ENCODE measurements at places on chromosomes 7 and 10.

DNA sequence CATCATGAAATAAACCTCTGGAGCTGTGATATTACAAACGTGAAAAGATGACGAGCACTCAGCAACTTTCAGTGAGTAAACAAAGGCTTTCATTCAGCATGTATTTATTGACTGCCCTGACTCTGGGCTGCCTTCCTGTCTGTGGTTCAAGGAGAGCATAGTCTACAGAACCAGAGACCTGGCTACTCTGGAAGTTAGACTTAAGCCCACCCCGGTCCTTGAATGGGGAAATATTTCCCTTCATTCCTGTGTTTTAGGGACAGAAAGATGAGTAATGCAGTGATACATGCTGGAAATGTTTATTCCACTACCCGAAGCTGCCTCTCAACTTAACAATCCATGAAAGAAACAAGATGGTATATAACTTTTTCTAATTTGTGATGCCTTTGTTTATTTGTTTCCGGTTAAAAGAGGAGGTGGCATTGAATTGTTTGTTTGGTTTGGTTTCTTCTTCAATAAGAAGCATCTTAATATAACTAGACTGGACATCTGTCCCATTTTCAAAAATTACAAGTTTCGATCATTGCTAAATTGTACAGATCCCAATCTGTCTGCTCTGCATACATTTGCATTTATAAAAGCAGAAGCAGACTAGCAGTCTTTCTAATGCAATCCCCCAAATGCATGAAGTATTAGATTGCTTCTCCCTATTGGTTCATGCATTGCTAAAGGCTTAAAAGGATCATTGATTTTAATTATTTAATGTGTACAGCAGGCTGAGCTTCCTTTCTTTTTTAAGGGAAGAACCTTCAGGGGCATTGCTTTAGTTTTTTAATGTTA is 57.7 kb downstream of the TRUB1 start:
- no peak for DNase-seq

- DNase-seq = no peak
Measured at GRCh38 chr10:113097036-113097435, 147.0 kb downstream of the TCF7L2 start.

- DNase-seq = no peak
Measured at GRCh38 chr10:48451969-48452878, 145.7 kb downstream of the MAPK8 start.

GRCh38 chr7:47336472-47337425 is 245.2 kb downstream of the TNS3 start:
- no peak for DNase-seq

DNA sequence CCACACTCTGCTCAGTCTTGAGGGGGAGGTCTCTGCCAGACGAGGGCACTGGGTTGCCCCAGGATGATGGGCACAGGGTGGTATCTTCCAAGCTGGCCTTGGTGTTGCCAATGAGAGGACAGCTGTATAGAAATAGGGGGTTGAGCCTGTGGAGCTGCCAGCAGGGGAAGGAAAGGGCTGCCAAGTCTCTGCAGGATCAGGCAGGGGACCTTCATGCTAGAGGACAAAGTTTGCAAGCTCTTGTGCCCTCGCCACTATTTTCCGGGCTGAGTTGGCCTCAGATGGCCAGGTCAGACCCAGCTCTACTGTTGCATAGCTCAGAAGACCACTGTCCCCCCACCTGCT is 68.7 kb downstream of the ARHGAP22 start:
- DNase-seq = no peak

DNA sequence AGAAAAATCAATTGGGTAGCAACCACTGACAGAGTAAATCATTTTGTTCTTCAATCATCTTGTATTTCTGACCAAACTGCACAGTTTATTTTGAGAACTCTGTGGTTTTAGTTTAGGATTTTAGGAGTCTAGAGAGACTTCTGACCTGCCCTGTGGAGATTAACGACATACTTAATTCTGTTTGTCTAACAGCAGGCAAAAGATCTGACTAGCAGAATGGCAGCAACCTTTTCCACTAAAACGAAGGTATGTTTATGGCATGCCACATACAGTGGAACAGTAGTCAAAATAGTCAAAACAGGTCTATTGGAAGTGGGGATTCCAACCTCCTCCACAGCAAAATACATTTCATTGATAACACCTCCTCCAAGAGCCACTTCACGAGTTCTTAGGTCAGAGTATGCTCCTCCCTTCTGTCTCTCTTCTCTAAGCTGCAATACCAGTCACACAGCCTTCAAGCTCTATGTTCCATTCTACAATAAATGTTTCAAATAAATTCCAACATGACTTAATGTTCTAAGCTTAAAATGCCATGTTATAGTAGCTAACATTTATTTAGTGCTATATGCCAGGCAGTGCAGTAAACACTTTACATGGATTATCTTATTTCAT is 34.4 kb downstream of the NRCAM start:
- DNase-seq = no peak

- no peak for DNase-seq
Measured at GRCh38 chr7:151175793-151176311, 8.4 kb upstream of the GBX1 start.

DNA sequence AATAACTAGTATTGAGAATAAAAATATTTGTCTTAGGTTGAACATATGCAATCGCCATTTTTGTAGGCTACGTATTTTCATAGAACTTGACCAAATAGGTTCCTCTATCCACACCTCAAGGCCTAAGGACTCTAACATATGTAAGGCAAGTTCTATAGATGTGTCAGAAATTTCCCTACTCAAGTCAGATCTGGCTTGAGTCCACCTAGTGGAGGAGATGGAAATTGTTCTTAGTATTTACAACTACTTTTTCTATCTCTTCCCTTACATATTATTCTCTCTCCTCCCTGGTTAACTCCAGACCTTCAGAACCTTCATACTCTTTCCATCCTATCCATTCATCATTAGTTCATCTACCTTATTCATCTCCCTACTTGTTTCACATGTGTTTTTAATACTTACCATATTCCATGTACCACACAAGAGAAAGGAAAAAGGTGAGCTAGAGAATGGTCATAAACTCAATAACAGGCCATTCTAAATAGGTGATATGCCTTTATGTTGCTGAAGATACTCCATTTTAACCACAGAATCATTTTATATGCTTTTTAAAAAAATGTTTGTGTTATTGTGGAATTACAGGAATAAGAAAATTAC is 174.5 kb upstream of the HDAC9 start:
- no peak for DNase-seq

DNA sequence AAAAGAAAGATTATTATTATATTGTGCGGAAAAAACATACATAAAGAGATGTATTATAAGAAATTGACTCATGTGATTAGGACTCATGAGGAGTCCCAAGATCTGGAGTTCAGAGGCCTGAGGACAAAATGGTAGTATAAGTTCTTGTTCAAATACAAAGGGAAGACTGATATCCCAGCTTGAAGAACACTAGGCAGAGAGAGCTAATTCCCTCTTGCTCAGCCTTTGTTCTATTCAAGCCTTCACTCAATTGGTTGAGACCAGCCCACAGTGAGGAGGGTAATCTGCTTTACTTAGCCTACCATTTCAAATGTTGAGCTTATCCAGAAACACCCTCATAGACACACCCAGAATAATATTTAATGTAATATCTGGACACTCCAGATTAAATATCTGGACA is 1683.8 kb downstream of the REEP3 start:
- no peak for DNase-seq

GRCh38 chr10:49172061-49172776 is 16.0 kb downstream of the TMEM273 start:
- no peak for DNase-seq

DNA sequence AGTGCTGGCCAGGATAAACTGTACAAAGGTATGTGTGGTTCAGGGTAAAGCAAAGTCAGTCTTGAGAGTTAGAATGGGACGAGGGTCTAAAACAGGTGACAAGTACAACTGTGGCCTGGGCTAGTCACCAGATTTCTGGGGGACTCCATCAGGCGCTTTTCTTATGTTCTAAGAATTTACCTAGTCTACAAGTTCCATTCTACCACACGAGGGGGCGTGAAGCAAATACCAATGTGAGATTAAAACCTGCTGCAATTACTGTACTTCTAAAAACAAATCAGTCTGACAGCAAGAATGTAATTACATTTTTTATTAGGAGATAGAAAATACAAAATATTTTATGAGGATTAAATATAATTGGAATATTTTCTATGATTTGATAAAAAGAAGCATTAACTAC is 146.5 kb downstream of the ALOX5 start:
- no peak for DNase-seq

GRCh38 chr7:114928060-114928459 is 6.2 kb downstream of the MDFIC start:
- no peak for DNase-seq

GRCh38 chr10:121911421-121911697 is 16.5 kb downstream of the ATE1 start:
- DNase-seq = no peak

DNA sequence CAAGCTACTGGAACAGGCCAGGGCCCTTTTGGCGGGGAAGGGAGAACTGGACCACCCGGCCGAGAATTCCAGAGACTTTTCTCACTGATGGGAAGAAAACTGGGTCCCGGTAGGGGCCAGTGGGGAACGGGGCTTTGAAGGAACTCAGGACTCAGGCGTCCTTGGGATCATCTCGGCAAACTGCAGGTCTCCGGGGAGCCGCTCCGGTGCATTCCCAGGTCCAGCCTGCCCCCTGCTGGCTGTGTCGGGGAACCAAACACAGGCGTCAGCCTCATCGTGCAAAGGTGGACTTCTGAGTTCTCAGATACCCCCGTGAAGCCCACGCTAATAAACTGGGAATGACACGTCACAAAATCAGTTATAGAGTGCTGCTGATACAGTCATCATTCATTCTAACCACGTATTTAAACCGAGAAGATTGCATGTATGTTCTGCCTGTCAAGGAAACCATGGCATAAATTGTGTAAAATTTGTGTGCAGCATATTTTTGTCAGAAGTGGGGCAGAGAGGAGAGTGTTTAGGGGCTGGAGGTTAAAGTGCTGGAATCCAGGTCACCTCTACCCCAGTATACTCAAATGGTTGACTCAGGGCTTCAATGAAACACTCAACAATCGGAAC is 76.1 kb upstream of the CPXM2 start:
- no peak for DNase-seq

- DNase-seq = no peak
Measured at GRCh38 chr10:46239247-46239646, 47.5 kb upstream of the ANTXRL start.

GRCh38 chr7:144527051-144527471 is 123.6 kb upstream of the NOBOX start:
- DNase-seq = no peak

DNA sequence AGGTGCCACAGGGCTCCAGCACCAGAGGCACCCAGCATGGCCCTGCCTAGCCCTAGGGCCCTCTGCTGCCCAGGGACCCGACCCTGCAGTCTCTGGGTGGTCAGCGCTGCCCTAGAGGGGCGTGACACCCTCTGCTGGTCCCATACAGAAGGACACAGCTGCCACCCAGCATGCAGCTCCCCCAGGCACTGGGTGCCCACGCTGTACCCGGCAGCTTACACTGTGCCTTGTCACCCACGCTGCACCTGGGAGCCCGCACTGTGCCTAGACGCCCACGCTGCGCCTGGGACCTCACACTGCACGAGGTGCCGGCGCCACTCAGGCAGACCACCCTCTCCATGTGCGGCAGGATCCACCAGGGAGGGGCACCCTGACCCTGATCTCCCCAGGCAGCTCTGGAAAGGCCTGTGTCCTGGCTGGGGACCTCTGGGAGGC is 55.2 kb downstream of the PWWP2B start:
- DNase-seq = peak; percentile 56

GRCh38 chr7:26182283-26182682 is 18.3 kb downstream of the HNRNPA2B1 start:
- DNase-seq = no peak

- DNase-seq = no peak
Measured at GRCh38 chr10:63434866-63435854, 30.6 kb downstream of the JMJD1C start.

GRCh38 chr7:36305226-36305625 is 84.4 kb upstream of the ANLN start:
- no peak for DNase-seq

DNA sequence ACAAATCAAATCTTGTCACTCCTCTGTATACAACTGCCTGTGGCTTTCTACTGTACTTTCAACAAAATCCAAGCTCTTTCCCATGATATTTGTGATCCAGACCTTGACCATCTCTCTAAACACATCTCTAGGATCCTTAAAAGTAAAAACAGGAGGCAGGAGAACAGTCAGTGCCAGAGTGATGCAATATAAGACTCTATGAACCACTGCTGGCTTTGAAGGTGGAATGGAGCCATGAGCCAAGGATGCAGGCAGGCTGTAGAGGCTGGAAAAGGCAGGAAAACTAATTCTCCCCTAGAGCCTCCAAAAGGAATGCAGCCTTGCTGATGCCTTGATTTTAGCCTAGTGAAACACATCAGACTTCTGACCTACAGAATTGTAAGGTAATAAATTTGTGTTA is 45.5 kb upstream of the LRRN3 start:
- DNase-seq = no peak

DNA sequence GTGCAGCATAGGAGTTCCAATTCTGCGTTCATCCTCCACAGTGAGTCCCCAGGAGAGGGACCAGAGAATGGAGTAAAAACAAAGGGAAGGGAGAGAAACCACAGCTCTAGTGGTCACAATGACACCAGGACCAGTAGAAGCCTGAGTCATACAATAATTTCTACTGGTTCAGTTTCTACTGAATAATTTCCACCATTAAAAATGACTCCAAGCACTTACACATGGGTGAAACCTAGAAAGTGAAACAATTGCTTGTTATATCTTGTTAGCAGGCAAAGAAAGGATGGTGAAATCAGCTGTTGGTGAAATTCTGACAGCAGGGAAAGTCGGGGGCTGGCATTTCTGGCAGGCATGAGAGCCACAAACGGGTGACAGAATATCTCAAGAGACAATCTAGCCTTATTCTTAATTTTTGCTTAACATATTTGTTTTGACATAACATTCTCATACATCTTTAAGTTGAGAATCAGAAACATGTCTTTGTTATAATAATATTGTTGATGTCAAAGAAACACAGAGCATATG is 1065.8 kb upstream of the C7orf33 start:
- no peak for DNase-seq

- DNase-seq = no peak
Measured at GRCh38 chr7:73521636-73522104, 423 bp downstream of the BAZ1B start.

GRCh38 chr10:13632440-13632839 is 45.7 kb downstream of the PRPF18 start:
- no peak for DNase-seq

- no peak for DNase-seq
Measured at GRCh38 chr7:148715027-148715426, 16.3 kb downstream of the CUL1 start.

DNA sequence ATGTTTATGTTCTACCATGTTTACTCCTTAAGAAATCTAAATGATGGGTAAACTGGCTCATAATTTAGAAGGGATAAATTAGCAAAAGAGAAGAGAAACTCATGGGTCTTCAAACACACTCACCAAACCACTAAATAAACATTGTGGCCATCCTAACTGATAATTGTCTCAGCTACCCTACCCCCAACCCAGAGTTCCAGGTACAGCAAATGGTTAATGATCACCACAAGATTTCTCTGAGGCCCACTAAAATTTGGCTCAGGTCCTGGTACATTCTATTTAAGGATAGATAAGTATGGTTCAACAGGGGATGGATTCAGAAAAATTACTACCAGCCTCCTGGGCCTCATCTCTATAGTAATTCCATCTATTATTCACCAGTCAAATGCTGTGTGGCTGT is 21.4 kb downstream of the SLC25A13 start:
- DNase-seq = no peak

GRCh38 chr7:15686957-15687545 is 568 bp upstream of the MEOX2 start:
- no peak for DNase-seq
